ENCODE measurements at places on chromosomes 1 and 21.

- no peak for DNase-seq
Observed at GRCh38 chr1:84174051-84174556, 30.0 kb downstream of the PRKACB start.

- DNase-seq = peak; percentile 39
Observed at GRCh38 chr1:27618341-27619082, 14.6 kb upstream of the AHDC1 start.

DNA sequence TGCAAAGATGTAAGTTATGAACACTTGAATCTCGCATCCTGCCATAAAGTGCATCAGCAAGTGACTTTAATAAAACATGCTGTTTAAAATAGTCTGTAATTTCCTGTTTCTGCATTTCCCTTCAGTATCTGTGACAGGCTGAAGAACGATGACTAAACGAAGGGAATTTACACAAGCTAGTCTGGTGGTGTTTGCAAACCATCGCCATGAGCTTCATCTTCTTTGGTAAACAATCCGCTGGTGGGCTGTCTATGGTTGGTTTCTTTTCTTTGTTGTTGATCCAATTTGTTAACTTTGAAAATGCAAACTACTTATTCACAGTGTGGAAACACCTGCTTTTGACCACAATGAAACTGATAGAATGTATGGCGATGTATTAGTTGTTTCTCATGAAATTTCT, 13.9 kb downstream of the SERTAD4 start:
- DNase-seq = no peak

DNA sequence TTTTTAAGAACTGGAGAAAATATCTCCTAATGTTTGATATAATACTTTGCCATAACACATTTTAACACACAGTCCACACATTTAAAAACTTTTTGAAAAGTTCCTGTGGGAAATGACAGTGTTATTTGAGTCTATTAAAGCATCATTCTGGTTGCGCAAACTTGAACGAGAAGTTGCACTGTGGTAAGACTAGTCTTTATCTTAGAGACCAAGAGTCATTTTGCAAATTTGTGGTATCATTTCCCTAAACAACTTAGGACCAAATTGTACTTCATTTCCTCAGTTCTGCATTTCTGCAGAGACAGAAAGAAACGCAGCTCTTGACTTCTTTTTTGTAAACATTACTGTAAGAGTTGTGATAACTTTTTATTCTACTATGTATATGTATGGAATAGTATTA, at the start of gene RGS18:
RGS18 (plus strand) TSS at position 282 of the 400 bp plus-strand sequence. CDS start 176 bp downstream, outside the sequence.
- peak; percentile 93 for DNase-seq

GRCh38 chr1:66945316-66945715, 20.5 kb downstream of the MIER1 start:
- DNase-seq = no peak

DNA sequence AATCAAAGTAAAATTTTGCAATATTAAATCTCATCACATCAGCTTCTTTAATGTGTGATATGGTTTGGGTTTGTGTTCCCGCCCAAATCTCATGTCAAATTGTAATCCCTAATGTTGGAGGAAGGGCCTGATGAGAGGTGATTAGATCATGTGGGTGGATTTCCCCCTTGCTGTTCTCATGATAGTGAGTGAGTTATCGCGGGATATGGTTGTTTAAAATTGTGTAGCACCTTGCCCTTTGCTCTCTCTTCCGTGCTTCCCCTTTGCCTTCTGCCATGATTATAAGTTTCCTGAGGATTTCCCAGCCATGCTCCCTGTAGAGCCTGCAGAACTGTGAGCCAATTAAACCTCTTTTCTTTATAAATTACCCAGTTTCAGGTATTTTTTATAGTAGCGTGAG, 131.9 kb downstream of the ZNF326 start:
- DNase-seq = no peak

DNA sequence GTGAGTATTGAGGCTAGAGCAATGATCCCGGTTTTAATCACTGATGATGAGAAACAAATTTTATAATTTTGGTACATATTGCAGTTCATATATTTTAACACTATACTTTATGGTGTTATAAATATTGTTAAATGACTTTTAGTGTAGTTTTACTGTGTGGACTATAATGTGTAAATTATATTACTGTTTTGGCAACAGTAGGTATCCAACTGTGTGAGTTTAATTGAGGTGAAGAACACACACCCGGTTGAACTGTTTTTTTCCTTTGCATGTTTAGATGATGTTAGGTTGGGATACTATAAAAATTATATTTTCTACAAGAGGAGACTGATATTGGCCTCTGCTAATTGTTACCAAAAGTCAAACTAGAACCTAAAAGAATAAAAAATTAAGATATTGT, 166.5 kb downstream of the SDCCAG8 start:
- no peak for DNase-seq

- DNase-seq = no peak
Observed at GRCh38 chr1:10674222-10674621, 122.2 kb downstream of the CASZ1 start.

GRCh38 chr1:165109013-165109412, 247.5 kb downstream of the LMX1A start:
- no peak for DNase-seq

GRCh38 chr1:10726355-10726754, 70.1 kb downstream of the CASZ1 start:
- no peak for DNase-seq

DNA sequence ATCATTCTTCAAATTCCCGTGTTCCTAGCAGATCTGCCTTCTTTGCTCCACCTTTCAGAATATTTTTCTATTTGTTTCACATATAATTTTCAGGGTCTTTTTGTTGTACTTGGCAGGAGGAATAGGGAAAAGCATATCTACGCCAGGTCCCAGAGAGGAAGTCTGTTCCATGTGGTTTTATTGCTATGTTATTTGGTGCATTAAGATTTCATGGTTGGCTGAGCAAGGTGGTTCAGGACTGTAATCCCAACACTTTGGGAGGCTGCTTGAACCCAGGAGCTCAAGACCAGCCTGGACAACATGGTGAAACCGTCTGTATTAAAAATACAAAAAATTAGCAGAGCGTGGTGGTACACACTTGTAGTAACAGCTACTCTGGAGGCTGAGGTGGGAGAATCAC, 36.1 kb downstream of the COL6A1 start:
- DNase-seq = no peak

DNA sequence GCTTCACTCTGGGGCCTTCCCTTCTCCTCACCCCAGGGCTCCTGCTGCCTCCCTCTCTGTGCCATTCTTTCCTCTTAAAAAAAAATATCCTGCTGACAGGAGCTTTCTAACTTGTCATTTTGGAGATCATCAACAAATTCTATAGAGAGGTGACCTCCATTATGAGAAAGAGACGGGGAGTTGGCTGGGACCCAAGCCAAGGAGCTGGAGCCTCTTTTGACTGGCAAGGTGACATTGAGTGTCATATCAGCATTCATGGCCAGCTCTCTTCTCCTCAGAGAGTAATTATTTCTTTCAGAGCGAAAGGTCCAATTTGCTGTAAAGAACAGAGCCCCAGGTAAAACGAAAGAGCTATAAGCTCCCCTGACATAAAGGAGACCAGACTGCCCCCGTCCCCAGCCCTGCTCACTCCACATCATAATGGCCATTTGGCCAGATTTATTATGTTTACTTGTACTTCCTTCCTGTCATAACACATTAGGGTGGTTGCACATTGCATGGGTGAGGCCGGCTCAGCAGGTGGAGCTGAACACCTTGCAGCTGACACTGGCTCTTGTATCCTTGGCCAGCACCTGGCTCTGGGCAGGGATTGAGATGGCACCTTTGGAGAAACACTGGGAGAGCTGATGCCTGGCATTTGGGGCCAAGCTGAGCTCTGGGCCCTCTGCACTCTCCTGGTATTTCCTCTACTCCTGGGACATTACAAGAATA, 404.0 kb upstream of the VAMP3 start:
- DNase-seq = no peak

GRCh38 chr1:195332102-195332501, 1276.1 kb downstream of the KCNT2 start:
- DNase-seq = no peak

- DNase-seq = peak; percentile 67
Observed at GRCh38 chr1:58782178-58783089, 1.4 kb downstream of the JUN start.

DNA sequence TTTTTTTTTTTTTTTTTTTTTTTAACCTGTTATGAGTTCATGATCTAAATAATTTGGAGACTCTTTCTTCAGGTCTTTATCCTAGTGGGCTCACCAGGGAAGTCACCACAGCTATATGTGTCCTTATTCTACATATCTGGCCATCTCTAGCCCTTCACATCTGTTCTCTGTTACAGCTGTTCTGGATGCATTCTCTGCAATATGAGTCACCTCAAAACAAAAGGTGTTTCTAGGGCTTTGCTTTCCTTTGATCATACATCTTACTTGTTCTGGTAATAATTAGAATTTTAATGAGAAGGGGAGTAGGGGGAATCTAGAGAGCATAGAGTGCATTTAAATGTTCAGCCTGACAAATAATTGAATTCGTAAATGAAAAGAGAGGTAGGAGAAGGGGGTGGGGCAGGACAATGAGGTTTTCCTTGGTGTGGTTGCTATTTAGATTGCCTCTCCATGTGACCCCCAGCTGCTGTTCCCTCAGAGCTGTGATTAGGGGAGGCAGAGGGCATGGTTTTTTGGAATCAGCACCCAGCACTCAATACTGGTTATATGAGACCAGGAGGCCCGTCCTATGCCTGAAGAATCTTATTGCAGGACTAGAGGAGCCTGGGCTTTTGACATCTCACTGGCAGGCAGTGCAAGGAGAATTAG, 8.0 kb downstream of the SYT6 start:
- DNase-seq = no peak

- DNase-seq = no peak
Observed at GRCh38 chr1:178543290-178543607, 30.3 kb downstream of the TEX35 start.

- no peak for DNase-seq
Observed at GRCh38 chr1:226798427-226799411, 59.6 kb upstream of the ITPKB start.

GRCh38 chr1:19869929-19870328, 12.3 kb upstream of the OTUD3 start:
- no peak for DNase-seq

- no peak for DNase-seq
Observed at GRCh38 chr1:107344268-107344760, 203.5 kb downstream of the NTNG1 start.

DNA sequence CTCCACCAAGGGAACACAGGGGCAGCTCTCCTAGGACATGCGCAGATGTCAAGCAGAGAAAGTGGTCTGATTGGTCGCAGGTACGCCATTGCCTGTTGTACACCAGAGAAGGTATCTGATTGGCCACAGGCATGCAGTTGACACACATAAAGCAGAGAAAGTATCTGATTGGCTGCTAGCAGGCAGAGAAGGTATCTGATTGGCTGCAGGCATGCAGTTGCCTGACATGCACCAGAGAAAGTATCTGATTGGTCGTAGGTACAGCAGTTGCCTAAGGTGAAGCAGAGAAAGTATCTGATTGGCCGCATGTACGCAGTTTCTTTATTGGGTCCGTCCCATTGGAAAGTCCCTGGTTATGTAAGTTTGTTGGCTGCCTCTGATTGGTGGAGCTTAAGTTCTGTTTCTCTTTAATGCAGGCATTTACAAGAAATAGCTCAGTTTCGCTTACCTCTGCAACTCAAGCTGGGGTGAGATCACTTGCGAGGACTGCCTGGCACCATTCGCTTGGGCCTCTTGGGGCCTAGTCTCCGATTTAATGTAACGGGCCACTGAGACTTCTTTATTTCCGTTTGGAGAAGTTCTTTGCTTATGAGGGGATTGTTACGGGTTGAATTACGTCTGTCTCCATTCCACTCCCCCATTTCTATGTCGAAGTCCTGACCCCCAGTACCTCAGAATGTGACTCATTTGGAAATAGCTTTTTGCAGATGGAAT, 74.2 kb downstream of the SIK1 start:
- DNase-seq = peak; percentile 57

DNA sequence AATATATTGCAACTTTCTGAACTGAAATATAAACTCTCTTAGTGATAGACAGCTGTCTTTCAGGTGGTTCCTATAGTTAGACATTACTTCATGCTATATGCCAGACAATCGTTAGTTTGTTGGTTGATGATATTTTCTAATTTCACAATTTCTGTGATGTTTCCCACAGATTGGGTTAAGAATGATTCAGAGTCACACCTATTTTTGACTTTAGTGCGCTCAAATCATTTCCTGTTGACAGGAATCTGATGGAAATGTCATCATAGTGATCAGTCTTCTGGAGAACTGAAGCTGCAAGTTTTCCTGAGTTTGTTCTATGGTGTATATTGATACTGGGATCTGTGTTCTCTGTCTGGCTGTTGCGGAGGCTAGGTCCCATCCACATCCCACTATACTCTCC, 119.7 kb downstream of the C1orf21 start:
- DNase-seq = no peak

DNA sequence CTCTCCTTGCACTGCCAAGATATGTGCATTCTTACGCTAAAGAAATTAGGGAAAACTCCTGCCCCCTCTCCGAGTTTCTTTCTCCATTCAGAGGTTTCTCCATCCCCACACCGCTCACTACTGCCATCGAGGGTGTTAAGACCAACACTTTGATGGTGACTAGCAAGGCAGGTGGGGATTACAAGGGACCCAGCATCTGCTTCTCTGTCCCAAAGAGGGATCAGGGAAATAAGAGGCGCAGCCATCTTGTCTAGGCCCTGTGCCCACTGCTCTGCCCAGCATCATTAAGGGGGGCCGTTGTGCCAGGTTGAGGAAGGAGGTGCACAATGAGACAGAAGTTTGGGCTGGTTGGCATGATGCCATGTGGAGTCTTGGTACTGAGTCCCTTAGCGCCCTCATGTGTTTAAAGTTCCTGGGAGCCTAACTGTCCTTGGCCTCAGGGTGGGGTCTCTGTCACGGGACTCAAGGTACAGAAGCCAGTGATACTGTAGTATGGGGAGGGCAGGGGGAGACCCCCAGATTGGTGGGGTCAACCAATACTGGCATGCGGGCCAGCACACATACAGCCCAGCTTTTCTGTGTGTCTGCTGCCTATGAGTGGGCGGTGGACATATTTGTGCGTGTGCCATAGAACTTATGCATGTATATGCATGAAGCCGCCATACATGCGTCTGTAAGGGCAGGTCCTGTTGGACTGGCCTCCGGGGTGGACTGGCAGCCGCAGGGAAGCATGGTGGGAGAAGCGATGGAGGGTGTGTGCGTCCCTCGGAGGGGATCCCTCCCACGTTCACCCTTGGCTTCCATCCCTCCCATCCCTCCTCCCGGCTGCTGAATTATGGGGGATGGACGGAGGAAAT, 5.5 kb downstream of the EFNA3 start:
- DNase-seq = peak; percentile 50

DNA sequence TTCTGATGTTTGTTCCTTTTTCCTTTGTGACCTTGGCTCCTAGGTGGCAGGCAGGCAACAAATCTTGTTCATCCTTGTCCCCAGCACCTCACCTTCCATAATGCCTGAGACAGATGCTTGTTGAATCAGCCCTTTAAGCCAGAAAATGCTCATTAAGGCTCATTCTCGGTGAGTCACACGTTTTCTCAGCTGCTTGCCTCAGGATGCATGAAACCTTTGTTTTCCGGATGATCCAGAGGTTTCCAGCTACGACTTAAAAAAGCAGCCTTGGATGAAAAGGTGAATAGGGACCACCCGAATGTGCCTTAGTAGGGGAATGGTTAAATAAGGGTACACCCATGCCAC, 4.6 kb upstream of the ATP13A2 start:
- no peak for DNase-seq

- no peak for DNase-seq
Observed at GRCh38 chr1:12552951-12553921, 64.8 kb downstream of the DHRS3 start.
